ENCODE measurements at places on chromosomes 2 and 18. TPM values are rescaled to one million over a fixed set of nuclear protein-coding genes. Genes with fewer than 3 reads are reported as not detected.
A peak's percentile ranks its signal among the peaks of the same experiment; 100 is the strongest.

The CAPN10 gene
- polyA plus RNA-seq: 21.7 TPM

The PAX8 gene
- 2.2 TPM for polyA plus RNA-seq

The KLHL14 gene
- polyA plus RNA-seq: 1.3 TPM

The ECEL1 gene
- polyA plus RNA-seq: 41.9 TPM

DNA sequence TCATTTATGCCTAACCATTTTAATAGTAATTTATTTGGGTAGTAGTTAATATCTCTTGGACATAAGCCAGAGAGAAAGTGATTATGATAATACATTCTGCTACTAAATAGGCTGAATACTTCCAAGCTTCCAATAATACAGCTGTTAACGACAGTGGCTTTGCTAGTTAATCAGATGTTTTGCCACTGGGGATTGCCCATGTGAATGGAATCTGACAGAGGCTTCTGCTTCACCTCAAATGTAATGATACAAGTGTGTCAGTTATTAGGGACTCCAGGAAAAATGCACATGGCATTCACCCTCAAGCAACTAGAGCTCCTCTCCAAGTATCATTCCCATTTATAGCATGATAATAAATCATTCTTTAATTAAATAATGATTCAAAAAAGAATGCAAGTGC, 185.0 kb upstream of the TMEFF2 start:
- no peak for DNase-seq

DNA sequence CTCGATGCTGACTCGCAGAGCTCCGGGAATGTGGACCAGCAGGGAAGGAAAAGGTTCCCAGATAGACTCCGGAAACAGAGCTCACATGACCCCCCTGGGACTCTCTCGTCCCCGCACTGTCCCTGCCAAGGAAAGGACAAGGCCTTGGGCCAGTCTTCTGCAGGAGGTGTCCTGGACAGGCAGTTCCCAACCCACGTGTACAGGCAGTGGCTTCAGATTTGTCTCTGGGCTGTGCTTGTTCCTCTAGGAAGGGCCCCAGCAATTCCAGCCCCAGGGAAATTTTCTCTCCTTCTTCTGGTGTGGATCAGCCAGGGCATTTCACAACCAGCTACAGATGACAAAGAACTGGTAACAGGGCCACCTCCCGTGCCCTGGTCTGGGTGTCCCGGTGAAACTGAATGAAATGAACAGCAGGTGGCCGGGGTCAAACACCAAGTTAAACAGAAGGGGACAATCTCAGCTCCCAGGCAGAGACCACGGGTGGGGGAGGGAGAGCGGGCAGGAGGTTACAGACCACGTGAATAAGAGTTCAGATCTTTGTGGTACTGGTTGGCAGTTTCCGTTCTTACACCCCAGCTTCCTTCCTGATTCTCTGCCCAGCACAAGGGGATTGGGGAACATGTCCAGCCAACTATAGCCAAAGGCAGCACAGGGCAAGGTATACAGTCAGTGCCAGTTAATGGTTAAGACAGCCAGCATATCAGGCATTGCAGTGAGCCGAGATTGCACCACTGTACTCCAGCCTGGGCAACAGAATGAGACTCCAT, 52.2 kb upstream of the CAB39 start:
- DNase-seq: no peak

DNA sequence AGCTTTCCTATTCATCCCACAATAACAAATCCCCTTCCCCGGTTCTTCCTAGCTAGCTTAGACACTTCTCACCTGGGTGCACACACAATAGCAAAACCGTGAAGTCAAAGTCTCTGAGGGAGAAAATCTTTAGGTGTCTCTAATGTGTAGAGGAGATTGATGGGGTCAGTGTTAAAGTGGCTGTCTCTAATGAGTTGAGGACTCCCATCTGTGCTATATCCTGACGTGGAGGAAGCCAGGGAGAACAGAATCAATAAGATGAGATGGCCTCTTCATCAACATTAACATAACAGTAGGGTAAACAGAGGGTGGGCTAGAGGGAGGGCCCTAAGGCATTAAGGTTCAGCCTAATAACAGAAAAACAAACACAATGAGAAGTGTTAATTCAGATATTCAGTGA, 120.4 kb downstream of the SLC5A7 start:
- no peak for DNase-seq

DNA sequence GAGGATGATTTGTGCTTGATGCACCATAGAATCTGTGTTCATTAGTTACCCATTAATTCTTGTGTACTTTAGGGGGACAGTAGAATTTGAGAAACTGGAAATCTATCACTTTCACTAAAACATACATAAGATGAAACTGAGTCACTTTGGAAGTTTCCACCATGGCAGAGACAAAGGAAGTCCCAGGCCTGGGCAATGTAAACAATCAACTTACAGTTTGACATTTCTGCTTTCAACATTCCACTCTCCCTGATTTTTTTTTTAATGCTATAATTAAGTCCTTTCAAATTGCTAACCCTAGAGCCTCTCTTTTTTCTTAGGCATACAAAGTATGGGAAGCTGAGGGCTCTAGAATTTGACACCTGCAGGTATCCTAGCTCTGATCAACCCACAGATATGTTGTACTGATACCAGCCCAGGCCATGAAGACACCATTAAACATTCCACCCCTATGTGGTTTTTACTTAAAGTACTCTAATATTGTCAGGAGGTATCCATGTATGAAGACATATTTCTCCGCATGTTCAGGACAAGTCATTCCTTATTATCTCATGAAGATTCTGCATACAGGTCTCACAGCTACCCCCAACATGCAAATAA, 88.5 kb upstream of the GLS start:
- no peak for DNase-seq

GRCh38 chr2:82023710-82024109, 1719.2 kb upstream of the LRRTM1 start:
- DNase-seq: no peak

DNA sequence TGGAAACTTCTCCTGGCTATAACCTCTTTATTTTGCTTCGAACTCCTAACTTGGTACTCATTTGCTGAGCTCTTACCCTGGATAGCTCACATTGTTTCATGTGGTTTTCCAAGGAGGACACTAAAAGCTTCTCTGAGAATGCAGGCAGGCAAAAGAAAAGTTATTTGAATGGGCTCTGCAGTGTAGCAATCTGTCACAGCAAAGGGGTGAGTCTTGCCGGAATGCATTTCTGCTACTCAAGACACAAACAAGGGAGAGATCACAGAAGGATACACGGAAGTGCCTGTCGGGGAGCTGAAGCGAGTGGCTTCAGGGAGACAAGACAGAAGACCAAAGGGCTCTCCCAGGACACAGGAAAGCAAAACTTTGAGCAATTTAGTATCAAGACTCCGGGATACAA, 265.4 kb downstream of the SS18 start:
- no peak for DNase-seq

GRCh38 chr2:16218625-16219024, 278.3 kb downstream of the MYCN start:
- DNase-seq: no peak

- no peak for DNase-seq
Measured at GRCh38 chr18:21054252-21054821, 57.3 kb downstream of the ROCK1 start.

DNA sequence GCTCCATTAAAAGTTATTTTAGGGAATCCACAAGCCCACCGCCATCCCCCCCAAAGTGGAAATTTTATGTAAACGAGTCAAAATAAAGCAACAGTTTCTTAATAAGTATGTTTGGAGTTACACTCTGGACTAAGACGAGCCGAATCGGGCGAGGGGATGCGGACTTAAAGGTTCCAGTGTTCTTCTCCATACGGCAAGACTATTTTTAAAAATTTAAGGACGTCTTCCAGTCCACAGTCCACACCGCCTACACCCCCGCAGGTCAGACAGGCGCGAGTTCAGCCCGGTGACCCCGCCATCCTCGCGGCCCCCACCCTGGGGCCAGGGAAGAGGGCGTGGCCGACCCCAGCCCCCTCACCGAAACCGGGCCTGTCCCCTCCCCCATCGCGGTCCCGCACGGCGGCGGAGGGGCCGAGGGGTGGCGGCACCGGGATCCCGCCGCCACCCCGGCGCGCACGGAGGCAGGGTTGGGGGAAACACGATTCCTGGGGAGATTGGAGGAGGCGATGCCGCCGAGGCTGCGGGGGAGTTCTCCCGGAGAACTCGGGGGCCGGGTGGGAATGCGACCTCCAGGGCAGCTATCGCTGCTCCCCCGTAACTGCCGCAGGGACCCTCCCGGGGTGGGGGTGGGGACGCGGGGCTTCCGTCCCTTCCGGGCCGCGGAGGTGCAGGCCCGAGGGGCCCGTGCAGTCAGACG, 24.5 kb upstream of the SMAD7 start:
- no peak for DNase-seq

GRCh38 chr2:129117434-129117833, 798.8 kb upstream of the HS6ST1 start:
- no peak for DNase-seq

DNA sequence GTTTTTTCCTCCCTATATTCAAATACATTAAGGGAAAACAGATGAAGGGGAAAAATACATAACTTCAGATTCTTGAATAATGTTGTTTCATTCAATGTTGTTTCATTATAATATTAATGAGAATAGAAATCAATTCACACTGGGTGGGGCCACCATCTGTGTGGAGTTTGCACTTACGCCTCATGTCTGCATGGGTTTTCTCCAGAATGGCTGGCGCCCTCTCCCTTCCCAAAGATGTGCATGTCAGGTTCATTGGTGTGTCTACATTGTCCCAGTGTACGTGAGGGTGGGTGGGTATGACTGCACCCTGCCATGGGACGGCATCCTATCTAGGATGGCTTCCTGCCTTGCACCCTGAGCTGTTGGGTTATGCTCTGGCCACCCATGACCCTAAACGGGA, 51.7 kb downstream of the COBLL1 start:
- DNase-seq: no peak

- DNase-seq: peak; percentile 92
Measured at GRCh38 chr2:30178618-30179434, 32.0 kb downstream of the YPEL5 start.

DNA sequence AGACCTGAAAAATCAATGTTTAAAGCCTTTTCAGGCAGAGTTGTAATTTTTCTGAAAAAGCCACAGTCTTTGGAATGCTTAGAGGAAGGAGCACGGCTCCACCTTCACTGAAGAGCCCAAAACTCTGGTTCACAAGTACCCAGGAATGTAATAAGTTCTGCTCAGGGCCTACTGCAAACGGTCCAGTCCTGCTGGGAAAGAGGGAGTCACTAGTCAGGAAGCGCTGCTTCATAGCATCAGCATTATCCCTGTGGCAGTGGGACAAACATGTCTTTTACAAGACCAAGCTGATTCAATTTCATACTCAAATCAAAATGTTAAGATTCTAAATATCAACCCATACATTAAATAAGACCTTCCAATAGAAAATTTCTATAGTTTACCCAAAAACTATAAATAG, 152.9 kb upstream of the PGAP1 start:
- peak; percentile 52 for DNase-seq

GRCh38 chr18:10659000-10659399, 133.2 kb downstream of the NAPG start:
- no peak for DNase-seq

DNA sequence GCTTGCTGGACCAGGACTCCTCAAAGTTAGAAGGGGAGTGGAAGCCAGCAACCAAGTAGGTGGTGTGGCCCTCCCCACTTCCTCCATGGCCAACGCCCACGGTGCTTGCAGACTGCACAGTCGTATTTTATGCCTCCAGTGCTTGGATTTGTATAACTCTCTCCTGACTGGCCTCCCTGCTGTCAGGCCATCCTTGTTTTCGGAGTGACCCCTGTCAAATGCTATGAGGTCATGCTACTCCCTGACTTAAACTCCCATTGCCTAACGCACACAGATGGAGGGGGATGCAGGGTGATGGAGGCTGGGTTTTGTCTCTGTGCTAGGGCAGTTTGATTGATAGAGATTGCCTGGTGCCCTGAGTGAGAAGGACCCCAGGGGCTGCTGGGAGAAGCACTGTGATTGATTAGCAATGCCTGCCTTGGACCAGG, 36.1 kb downstream of the GLI2 start:
- DNase-seq: no peak

DNA sequence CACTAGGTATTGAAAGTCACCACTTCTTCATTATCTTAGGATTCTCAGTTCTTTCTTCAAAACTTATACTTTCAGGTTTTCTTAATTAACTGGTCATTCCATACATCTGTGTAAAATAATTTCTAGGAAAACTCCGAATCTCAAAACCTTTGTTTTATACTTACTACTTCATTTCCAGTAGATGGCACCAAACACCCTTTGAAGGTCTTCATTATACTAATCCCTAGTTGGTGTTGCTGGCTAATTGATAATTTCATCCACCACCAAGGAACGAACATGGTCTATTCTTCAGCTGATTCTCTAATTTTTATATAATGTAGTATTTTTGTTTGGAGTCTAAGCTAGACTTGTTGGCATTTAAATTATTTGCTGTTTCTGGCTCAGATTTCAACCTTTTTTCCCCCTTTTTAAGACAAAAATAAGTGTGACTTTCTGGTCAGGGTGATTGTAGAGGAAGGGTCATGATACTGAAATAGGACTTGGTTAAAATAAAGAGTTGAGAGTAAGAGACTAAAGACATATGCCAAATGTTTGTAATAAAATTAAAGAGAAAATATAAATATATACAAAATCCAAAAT, 2.8 kb upstream of the MXD1 start:
- DNase-seq: no peak

DNA sequence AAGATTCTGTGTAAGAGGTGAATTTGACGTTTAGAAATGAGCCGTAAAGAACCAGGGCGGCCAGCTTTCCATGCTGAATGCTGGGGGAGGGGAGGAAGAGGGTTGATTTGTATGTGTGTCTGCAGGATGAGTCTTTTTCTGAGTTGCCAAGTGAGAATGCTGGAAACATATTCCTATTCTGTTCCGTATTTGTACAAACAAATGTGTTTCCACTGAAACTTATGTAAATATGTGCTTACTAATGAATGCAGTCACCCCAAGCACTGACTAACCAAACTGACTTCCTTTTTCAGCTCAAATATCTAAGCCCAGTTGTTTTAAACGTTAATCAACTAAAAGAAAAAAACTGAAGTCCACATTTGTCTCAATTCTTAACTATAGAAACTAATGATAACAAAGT, 74.9 kb upstream of the APCDD1 start:
- DNase-seq: no peak

All from ovary (tissue), 10 donors.